ENCODE measurements at places on chromosomes 7 and 10.

DNA sequence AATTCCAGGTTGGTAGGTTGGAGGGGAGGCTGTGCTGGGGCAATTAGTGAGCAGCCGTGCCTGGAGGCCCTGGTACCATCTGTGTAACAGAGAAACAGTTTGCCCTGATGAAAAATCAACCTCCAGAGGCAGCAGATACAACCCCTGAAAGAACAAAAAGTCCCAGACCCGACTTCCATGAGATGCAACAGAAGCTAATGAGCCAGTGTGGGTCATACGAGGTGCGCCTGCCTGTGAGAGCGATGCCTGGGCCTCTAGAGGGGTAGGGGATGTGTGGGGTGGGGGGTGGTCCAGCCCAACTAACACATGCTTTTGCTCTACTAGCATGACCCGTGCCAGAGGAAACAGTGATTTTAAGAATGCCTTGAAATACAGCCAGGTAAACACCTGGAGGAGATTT lies 39.3 kb downstream of the CELF2 start:
- DNase-seq = no peak

DNA sequence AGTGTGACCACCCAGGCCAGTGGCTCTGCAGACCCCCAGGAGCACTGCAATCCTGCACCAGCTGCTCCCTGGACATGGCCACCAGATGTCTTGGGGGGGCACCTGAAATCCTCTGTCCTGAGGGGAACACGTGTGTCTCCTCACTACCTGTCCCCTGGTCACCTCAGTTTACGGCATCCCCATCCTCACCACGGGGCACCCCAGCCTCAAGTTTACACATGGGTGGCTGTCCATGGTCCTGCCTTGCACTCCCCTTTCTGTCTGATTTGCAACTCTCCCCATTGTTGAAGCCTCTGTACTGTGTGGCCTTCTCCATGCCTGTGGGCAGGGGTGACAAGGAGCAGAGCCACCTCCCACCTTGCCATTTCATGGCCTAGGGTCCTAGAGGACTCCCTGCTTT lies 67.2 kb downstream of the RAMP3 start:
- no peak for DNase-seq

DNA sequence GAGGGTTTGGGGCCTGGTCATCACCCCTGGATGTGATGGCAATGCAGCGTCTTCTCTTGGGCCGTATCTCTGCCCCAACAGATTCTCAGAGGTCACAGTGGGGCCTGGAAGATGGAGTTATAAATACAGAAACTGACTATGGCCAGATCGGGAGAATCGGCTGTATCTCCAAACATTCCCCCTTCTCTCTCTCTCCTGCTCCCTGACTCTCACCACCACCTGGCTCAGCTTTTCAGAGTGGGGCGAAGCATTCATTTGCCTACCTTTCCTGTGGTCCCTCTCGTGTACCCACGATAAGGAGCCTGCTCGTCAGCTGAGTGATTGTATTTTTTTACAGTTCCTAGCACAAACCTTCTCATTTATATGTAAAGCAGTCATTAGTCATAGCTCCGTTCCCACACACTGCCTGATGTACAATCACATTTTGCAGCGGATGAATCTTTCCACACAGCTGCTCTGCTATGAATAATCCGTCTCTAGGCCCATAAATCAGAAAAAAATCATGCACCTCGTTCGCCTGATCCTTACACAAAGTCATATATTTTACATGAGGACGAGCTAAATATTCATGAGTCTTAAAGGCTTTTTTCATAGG lies 23.2 kb upstream of the BTRC start:
- no peak for DNase-seq

- DNase-seq = no peak
Measured at GRCh38 chr7:48875045-48875916, 49.1 kb upstream of the CDC14C start.

- no peak for DNase-seq
Measured at GRCh38 chr10:34135515-34135914, 679.6 kb downstream of the PARD3 start.

- DNase-seq = no peak
Measured at GRCh38 chr10:75803816-75804552, 372.6 kb downstream of the LRMDA start.

GRCh38 chr10:17510242-17510908 lies 56.0 kb upstream of the ST8SIA6 start:
- peak; percentile 23 for DNase-seq

DNA sequence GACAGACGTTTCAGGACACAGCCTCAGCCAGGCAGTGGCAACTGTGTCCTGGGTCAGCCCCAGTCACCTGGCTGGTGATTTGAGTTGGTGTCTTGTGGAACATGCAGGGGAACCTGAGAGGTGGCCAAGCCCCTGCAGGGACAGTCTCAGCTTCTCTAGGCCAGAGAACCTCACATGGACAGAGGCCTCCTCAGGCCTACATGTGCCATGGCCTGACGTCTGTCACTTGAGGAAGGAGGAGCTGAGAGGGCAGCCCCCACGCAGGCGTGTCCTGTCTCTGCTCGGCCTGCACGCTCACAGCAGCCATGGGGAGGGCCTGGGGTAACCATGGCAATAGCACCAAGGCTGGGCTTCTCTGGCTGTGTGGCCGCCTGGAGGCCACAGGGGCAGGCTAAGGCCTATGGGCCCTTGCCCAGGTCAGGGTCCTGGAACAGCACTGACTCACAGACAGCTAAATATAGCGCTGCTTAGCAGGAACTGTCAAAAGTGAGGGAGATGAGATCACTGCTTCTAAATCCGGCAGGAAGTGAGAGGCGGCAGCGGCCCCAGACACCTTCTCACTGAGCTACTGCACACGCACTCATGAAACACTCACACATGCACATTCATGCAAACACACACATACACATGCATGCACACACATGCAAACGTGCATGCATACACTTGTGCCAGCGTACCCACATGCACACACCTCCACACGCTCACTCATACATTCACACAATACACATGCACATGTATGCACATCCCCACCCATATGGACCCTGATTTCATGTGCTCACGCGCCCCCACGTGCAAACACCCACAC lies 57.0 kb downstream of the YKT6 start:
- DNase-seq = peak; percentile 66

DNA sequence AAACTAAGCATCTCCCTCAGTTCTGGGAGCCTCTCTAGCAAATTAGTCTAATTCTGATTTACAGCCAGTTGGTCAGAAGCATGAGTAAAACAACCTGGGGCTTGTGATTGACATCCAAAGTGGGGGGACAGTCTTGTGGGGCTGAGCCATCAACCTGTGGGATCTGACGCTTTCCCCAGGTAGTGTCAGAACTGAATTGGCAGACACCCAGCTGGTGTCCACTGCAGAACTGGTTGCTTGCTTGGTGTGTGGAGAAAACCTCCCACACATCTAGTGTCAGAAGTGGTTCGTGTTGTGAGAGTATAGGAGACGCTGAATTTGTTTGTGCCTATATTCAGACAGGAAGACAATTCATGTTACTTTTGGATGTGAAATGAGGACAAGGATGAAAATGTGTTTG lies 92.2 kb upstream of the PDCD4 start:
- DNase-seq = no peak

DNA sequence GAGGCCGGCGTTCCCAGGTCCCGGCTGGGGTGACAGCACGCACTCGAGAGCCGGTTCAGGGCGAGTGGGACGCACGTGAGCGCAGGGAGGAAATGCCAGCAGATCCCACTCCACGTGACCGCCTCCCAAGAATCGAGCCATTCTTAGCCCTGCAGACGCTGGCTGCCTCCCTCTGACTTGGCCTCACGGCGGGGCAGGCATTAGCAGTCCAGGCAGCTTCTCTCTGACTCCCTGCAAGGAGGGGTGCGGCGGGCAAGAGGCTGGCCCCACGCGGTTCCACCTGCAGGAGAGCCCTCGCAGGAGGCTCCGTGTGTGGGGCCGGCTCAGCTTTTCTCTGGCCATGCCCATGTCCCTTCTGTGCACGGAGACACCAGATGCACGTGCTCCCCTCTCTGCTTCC lies 10.1 kb downstream of the GPR146 start:
- no peak for DNase-seq

DNA sequence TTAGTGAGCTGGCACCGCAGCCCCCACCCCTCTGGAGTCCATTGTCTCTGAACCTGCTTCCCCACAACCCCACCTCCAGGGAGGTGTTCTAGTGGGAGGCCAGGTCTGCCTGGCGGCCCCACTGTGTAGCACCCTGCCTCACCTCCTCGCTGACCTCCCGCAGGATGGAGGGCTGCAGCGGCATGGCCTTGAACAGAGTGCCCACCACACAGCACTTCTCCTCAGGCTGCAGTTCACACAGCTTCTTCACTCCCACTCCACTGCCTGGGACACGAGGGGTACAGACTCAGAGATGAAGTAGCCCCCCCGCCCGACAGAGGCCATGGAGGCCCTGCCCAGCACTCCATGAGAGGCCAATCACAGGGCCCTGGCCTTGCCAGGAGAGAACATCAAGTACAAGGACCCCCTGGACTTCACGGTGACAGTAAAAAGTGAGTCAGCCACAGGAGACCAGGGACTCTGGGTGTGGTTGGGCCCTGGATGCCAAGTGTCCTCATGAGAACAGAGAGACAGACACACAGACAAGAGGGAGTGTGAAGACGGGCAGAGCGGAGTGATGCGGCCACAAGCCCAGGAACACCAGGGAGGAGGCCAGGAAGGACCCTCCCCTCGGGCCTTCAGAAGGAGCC lies 5.4 kb downstream of the POLD2 start:
- DNase-seq = no peak

GRCh38 chr10:27312854-27313253 lies 72.3 kb upstream of the ACBD5 start:
- no peak for DNase-seq

DNA sequence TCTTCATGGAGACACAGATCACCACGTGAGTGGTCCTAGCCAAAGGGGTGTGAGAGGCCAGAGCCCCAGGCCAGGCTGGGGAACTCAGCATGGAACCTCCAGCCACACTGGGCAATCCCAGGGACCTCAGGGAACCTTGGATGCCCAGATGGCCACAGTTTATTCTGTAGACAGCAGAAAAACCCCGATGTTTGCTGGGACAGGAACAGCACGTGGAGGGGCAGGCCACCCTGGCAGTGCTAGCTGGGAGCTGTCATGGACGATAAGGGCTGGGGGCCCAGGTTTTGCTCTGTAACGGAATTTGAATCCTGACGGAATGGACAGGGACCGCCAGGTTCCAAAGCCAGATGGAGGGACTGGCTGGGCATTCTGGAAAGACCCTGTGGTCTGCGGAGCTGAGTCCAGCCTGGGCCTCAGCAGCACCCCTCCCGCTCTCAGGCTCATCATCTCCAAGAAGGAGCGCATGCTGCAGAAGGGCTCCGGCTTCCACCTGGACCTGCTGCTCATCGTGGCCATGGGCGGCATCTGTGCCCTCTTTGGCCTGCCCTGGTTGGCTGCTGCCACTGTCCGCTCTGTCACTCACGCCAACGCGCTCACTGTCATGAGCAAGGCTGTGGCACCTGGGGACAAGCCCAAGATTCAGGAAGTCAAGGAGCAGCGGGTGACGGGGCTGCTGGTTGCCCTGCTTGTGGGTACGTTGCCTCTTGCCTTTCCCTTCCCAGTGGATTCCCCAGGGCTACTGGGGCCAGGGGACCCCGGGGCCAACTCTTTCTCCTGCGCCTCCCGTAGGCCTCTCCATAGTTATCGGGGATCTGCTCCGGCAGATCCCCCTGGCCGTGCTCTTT lies 5.6 kb downstream of the FASTK start:
- DNase-seq = no peak

DNA sequence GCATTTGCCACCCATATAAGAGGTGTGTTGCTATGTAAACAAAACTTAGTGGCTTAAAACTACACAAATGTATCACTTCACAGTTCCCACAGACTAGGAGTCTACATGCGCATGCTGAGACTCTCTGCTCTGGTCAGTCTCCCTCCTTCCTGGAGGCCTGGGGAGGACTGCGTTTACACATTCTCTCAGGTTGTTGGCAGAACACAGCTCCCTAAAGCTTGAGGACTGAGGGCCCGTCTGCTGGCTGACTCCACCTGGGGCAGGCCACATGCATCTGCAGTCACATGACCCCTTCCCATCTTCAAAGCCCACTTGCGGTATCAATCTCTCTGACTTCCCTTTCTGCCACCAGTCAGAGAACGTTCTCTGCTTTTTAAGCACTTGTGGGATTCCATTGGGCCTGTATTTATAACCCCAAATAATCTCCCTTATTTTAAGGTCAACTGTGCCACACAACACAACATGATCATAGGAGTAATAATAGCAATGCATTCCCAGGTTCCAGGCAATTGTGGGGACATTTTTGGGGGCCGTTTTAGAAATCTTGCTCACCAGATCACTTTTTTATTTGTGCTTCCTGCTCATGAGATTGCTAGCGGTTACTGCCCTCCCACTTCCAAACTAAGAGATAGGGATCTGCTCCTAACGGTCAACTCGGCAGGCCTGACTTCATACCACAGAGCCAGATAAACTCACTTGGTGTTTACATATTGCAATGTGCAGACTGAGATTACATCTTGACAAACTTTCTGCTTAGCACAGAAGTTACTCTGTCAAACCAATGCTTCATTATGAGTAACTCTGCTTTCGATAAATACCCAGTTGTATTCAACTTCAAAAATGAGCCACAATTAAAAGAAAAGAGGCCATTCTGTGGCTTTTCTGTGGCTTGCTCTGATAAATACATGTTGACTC lies 96.3 kb downstream of the ALOX5 start:
- peak; percentile 36 for DNase-seq

DNA sequence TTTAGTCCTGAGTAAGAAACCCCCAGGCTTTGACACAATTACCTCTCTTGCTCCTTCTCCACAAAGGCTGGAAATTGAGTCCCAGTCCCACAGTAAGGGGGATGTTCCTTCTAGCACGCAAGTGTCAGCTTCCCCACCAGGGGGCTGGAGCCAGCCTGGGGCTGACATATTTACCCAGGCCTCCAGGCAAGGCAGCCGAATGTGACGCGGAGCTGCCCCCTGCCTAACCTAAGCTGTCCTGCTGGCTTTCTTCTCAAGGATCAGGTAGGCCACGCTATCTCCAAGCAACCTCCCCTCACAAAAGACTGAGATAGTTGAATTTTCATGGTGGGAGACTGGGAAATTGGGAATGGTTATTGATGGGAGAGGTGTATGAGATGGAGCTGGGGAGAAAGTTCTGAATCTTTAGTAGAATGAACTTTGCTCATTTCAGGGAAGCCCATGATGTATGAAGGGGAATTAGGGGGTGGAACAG lies 19.2 kb upstream of the BMPER start:
- DNase-seq = no peak

GRCh38 chr10:6098156-6098555 lies 9.3 kb downstream of the RBM17 start:
- DNase-seq = no peak

GRCh38 chr7:11748884-11749283 lies 83.1 kb downstream of the THSD7A start:
- no peak for DNase-seq

- no peak for DNase-seq
Measured at GRCh38 chr7:136971776-136972175, 103.3 kb downstream of the CHRM2 start.

GRCh38 chr7:126079581-126079980 lies 1150.0 kb upstream of the POT1 start:
- no peak for DNase-seq

GRCh38 chr7:151381348-151382078 lies 28.3 kb downstream of the WDR86 start:
- DNase-seq = peak; percentile 75

All from CD4-positive, alpha-beta T cell treated with Interleukin-12 subunit alpha and Interleukin-12 subunit beta, for 1 hour (primary cell).